ENCODE measurements at places on chromosomes 16 and 17. TPM values are rescaled to one million over a fixed set of nuclear protein-coding genes. Genes with fewer than 3 reads are reported as not detected.

CMTM1 gene
- total RNA-seq: not detected

DNA sequence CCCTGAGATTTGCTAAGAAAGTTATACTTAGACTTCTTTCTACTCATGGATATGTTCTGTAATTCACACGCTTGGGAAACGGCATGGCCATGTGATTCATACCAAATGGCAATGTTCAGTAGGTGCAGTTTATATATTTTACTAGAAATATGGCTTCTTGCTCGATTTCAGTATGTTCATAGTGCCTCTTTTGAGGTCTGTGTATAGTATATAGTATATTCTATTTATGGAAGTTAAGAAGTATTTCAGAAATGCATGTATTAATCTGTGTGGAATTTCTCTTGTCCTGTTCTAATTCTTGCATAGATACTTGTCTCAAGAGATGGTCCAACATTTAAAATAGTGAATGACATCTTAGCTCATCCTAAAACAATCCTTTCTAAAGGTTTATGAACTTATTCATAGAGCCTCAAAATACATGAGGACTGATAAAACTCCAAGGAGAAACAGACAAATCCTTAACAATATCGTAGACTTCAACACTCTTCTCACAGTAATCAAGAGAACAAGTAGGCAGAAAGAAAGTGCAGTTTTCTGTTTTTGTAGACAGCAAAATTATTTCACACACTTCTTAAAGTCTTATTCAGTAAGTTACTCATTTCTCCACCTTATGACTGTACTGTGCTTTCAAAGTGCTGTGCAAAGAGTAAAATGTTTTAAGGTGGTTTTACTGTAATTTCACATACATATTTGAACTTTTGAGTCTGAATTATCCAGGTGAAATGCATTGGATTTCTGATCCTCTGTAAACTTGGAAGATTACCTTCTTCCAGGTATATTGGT is 11.1 kb downstream of the BPTF start:
- no peak for DNase-seq

- no peak for DNase-seq
Measured at GRCh38 chr17:79054200-79054960, 20.2 kb upstream of the ENGASE start.

CAVIN1 gene
- total RNA-seq: 173 TPM

Data from thyroid gland (tissue), 4 donors.